IMR-90 (cell line): ENCODE measurements at places on chromosomes 12 and 14. TPM values are rescaled to one million over a fixed set of nuclear protein-coding genes. Genes with fewer than 3 reads are reported as not detected.
A peak's percentile ranks its signal among the peaks of the same experiment; 100 is the strongest.

DNA sequence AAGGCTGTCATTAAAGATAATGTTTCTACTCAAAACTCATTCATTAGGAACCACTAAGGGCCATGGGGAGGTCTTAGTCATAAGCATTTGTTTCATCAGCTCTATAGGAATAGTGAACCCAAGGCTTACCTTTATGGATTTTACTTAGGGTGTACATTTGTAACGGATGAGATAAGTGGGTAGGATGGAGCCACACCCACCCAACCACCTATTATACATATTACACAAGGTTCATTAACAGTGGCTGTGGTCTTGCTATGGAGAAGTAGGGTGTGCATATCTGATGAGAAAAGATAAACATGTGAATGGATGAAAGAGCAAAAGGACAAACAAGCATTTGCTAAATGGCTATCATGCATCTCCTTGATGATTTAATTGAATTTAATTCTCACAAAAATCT, 39.6 kb upstream of the ITPR2 start:
- no peak for DNase-seq

DNA sequence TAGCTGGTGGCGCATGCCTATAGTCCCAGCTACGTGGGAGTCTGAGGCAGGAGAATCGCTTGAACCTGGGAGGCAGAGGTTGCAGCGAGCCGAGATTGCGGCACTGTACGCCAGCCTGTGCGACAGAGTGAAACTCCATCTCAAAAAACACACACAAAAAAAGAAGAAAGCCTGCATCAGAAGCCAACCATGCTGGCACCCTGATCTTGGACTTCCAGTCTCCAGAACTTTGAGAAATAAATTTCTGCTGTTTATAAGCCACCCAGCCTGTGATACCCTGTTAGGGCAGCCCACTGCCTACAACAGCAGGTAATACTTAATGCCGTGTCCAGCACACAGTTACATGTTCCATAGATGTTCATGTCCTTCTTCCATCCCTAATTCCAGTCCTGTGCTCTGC, 62.7 kb downstream of the NDUFA12 start:
- DNase-seq: no peak

DNA sequence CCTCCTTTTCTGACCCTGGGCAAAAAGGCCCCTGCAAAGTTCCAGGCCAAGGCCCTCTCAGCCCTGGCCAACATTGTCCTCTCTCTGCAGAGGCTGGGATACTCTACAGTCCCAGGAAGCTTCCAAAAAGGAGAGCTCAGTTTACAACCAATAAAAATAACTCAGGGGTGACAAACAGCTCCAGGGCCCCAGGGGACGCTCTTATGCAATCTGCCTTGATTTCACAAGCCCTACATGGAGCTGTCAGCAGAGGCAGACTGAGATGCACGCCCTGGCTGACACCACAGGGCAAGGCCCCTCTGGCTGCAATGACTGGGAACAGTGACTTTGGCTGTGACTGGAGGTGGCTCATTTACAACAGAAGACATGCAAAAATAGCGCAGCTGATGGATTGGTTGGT, 129.0 kb upstream of the MED13L start:
- peak; percentile 55 for DNase-seq

GRCh38 chr14:68442828-68443629, 349.8 kb downstream of the ZFP36L1 start:
- peak; percentile 49 for DNase-seq

- peak; percentile 54 for DNase-seq
These were observed 731.9 kb downstream of the NRXN3 start for GRCh38 chr14:78902010-78902623.

DNA sequence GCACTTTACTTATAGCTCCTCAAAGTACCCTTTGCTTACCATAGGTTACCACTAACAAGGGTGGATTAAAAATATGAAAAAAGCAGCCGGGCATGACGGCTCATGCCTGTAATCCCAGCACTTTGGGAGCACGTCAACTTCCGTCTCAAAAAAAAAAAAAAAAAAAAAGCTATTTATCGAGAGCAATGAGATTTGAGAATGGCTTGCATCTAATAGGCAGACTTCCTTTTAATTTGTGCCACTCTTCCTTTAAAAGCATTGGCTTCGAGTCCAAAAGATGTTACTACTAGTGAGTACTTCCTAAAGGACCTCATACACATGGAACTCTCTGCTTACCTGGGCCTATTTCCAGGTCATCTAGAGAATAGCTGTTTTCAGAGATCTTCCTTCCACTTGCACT, 38.5 kb upstream of the CERS5 start:
- no peak for DNase-seq

The TUBA1B gene
- total RNA-seq: 4,476 and 5,195 TPM in 2 replicates
